Activated CD8-positive, alpha-beta memory T cell treated with anti-CD3 and anti-CD28 coated beads for 1 hour (primary cell): ENCODE measurements at places on chromosomes 3 and 15.

DNA sequence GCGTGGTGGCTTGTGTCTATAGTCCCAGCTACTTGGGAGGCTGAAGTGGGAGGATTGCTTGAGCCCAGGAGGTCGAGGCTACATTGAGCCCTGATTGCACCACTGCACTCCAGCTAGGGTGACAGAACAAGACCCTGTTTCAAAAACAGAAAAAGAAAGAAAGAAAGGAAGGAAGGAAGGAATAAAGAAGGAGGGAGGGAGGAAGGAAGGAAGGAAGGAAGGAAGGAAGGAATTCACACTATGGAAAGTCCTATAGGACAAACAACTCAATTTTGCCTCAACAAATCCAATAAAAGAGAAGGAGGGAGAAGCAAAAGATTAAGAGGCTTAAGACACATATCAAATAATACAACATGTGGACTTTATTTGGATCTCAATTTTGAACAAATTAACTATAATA lies 16.5 kb upstream of the TCF12 start:
- DNase-seq: no peak

DNA sequence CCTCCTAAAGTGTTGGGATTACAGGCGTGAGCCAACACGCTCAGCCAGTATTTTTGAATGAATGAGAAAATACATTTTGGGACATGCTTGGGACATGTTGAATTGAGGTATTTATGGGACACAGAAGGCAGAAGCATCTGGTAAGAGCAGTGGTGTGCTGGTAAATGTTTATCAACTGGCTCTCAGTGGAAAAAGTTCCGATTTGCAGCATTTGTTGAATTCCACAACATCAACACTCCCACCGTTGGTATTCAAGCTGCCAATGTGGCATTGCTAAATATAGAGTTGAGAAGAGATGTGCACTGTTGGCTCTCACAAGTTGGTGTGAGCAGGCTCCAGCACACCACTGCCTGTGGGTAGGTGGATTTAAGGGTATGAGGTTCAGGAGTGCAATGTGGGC lies 35.8 kb upstream of the LRRFIP2 start:
- no peak for DNase-seq

DNA sequence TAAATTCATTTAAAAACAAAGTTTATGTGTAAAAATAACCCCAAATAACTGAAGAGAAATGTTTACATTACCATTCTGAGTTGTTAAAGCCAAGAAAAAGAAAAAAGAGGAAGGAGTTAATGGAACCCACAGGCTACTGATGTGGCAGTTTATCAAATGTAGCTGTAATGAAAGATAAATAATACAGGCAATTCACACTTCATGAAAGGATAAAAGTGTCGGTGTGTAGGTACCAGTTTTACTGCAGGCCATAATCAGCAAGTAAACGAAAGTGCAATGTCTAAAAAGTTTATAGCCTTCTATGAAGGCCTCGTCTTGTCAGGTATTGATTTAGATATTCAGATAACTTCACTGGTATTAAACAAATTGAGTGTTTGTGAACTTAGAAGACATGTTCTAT lies 164.6 kb downstream of the DPH6 start:
- no peak for DNase-seq

DNA sequence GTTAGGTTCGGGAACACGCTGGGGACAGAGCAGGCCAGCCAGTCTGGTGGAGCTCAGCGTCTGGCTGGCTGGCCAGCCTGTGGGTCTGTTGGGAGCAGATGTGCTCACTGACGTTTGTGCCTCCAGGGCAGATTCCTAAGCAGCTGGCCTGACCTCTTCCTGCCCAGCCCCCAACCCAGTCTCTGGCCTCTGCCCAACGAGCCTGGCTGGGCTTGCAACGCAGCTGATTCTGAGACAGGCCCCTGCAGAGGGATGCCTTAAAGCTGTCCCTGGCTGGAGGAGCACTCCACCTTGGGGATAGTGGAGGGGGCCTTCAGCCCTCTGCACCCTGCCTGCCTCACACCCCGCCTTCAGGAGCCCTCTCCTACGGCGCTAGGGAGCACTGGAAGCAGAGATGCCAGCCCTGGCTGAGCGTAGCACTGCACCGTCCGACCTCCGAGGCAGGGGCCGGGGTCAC lies 46.0 kb downstream of the KLF13 start:
- DNase-seq: no peak

DNA sequence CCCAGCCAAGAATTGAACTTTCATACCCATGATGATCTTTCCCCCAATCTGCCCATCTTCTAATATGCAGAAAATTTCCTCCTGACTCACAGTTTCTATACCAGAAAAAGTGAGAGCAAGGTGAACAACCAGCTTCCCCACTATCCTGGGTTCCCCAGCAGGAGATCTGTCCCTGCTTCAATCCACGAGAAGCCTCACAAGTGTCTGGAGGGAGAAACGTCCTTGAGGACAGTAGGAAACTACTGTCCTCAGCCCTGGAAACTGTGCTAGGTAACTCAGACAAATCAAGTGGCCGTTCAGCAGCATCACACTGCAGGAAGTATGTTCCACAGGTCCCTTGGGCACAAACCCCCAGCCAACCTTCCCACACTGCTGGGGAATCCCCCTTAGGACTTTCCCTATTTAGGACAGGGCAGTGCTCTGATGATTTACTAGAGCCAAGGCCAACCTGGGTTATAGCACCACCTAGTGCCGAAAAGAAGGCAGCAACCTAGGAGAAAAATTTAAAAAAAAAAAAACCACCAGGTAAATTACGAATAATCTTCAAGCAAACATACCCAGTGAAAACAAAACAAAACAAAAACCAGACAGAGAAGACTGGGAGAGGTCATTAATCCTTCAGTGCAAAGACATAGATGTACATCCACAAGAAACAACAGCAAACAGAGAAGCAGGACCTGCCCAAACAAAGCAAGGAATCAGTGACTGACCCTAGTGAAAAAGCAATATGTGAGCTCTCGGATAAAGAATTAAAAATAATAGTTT lies 36.0 kb downstream of the MORC1 start:
- no peak for DNase-seq

- no peak for DNase-seq
Observed at GRCh38 chr3:30187366-30187765, 419.0 kb upstream of the TGFBR2 start.
